ENCODE measurements at places on chromosomes 2 and 18.
A peak's percentile ranks its signal among the peaks of the same experiment; 100 is the strongest.

- peak; percentile 8 for DNase-seq
Measured at GRCh38 chr2:636641-637405, 40.4 kb downstream of the TMEM18 start.

DNA sequence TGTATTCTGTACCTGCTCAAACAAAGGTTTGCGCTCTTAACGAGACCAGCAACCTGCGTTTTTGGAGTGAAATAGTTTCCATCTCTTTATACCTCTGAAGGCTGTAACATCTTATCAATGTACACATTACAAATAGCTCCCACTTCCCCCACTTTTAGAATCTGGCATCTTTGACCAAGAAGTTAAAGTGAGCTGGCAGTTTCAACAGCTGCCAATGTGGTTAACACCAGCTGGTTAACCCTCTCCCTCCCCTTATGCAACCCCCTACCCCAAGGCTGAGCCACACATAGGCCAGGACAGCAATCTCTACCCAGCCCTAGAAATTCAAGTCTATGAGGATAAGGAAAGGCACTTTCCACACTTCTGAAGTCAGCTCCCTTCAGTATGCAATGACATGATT, 2.2 kb upstream of the SERTAD2 start:
- DNase-seq: no peak

DNA sequence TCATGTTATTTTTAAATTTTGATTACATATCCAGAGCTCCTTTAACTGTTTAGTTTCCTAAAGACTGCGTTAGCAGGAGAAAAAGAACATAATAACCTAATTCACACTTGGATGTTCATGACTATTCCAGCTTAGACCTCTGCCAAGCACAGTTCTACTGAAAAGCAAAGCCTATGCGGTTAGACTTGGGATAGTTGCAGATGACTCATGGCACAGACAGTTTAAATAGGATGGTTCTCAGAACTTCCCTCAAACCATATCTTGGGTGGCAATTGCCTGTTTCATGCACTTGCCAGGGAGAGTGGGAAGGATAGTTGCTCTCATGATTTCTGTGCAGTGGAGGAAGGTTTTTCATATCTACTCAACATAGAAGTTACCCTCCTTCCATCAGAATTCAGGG, 149.7 kb upstream of the KLHL29 start:
- DNase-seq: no peak

DNA sequence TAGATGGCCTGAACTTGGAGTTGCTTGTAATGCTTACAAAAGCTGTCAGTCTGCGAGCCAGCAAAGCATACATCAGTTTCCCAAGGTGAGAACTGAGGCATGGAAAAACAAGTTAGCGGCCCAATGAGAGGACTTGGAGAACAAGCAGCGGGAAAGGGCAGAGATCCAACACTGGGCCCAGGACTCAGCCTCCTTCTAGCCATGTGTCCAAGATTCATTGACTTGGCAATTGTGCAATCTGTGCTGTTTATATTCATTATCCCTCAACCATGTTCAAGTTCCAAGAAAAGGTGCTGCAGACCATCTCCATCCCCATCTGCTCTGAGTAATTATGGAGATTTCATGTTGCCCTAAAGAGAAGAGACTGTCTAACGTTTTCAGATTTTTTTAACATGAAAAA, 187.4 kb downstream of the ALK start:
- DNase-seq: peak; percentile 96

DNA sequence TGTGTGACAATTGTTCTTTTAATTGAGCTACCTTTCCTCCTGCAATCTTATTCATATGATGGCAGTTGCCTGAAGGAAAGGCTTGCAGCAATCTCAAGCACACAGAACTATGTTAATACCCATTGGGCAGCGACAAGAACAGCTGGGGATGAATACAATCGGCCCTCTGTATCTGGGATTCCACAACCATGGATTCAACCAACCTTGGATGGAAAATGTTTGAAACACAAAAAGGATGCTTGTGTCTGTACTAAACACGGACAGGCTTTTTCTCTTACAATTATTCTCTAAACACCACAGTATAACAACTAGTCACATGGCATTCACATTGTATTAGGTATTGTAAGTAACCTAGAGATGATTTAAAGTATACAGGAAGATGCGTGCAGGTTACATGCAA, 256.1 kb upstream of the SIX2 start:
- no peak for DNase-seq

DNA sequence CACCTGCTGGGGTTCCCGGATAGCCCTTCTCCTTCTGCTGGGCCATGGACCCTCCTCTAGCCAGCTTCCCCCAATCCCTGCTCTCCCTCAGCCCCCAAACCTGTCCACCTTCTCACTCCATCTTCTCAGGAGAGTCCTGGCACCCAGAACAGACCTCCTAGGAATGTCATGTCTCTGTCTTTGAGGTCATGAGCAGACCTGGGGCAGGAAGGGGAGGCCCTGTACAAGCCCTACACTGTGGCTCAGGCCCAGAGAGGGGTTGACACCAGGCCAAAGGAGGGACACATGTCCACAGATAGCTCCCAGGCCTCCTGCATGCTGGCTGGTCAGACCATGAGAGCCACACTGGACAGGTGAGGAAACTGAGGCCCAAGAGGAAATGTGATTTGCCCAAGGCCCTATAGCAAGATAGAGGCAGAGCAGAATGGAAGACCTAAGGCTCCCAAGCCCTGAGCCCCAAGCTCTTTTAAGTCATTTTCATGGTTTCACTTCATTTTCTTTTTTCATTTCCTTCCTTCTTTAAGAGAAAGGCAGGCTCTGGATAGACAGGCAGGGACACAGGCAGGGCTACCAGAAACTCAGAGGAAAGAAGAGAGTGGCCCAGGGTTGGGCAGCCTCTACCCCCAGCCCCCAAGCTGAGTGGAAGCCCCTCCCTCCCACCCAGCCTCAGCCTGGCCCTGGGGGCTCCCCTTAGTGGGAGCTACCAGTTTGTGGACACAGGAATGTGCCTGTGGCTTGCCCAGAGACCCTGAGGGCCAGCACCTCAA, 159.7 kb downstream of the SMAD7 start:
- DNase-seq: no peak

DNA sequence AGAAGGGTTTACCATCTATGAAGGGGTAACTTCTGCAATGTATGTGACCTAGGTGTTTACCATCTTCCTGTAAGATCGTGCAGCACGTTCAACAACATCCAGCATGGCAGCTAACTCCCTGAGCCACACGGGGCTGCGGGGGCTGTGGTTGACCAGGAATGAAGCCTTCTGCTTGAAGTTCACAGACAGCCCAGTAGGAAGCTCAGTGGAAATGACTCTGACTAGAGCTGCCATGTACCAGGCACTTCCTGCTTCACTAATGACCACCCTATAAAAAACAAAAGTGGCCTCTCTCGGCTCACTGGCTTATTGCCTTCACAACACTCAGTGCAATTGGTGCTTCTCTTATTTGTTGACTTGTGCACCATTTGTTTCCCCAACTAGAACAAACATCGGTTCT, 99.7 kb upstream of the SMAD7 start:
- DNase-seq: no peak

DNA sequence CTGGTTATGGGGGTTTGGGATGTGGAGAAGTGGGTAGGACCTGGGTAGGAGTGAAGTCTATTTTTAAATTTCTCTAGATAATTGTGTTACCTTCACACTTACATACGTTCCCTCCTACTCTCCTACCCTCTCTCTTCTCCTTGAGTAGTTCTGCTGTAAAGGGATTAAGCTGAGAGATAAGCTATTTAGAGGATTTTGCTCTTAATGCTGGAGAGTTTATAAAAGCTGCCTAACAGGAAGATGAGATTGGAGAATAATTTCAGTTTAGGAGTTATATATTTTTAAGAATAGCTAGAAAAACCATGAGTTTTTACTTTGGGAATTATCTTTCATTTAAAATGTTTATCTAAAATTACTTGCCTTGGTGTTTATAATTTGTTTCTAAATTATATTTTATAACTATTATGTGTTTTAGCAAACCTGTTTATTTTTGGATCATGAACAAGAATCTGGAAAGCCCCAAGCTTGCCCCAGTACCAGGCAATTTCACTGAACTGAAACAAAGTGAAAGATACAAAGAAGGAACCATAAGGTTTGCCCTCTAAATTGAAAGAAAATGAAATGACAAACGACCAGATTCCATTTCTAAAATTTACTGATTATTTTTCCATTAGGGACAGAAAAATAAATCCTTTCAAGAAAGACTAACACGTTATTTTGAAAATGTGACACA, 101.5 kb downstream of the ZNF532 start:
- DNase-seq: no peak

GRCh38 chr2:26464390-26465265, 13.3 kb downstream of the OTOF start:
- no peak for DNase-seq

DNA sequence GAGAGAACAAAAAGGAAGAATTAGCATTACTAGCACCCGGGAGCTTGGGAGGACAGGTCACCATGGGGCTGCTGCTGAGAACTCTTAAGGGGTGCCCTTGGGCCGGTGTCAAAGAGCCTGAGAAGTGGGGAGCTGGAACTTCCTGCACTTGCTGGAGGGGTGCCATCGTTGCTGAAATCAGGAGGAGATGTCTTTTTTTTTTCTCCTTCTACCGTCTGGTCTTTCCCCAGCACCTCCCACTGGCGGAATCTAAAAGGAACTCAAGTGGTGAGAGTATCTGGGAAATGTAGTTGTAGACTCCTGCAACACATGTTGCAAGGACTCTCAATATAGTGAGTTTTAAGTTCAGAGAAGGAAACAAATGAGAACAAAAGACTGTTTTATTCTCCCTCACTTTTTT, 6.1 kb upstream of the AMMECR1L start:
- no peak for DNase-seq

GRCh38 chr2:3610415-3610814, 15.5 kb downstream of the COLEC11 start:
- DNase-seq: no peak

DNA sequence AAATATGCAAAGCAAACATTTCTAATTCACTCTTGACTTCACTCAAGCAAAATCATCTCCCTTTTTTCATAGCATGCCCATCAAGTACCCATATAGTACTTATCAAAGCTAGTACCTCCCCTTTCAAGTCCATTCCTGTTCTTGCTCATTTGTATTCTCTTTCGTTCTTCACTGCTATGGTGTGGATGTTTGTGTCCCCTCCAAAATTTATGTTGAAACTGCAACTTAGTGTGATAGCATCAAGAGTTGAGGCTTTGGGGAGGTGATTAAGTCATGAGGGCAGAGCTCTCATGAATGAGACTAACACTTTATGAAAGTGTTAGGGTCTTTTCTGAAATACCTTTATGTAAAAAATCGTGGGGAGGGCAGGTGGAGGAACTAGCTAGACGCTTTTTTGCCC, 52.9 kb downstream of the RNU4ATAC start:
- no peak for DNase-seq

GRCh38 chr2:89848763-89849368, 1157.4 kb downstream of the RPIA start:
- DNase-seq: no peak

DNA sequence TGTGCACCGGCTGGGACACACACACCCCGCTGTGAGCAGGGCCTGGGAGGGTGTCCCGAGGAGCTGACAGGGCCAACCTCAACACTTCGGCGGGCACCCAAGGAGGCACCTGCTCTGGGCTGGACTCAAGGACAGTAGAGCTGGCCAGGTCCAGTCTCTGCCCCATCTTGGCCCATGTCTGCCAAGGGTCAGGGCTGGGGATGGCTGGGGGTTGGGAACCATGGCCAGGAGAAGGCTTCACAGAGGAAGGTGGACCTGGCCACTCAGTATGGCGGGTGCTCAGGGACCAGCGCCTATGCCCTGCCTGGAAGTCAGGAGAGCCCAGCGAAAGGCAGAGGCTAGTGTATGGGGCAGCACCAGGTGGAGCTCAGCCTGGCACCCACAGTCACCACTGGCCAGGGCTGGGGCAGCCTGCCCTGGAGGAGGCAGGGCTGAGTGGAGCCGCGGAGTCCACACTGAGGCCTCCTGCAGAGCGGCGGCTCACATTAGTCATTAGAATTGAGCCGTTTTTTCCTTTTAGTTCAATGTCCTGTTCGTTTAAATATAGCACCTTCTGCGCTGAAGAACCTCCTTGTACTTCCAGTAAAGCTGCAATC, 4.2 kb downstream of the ERFE start:
- DNase-seq: no peak

DNA sequence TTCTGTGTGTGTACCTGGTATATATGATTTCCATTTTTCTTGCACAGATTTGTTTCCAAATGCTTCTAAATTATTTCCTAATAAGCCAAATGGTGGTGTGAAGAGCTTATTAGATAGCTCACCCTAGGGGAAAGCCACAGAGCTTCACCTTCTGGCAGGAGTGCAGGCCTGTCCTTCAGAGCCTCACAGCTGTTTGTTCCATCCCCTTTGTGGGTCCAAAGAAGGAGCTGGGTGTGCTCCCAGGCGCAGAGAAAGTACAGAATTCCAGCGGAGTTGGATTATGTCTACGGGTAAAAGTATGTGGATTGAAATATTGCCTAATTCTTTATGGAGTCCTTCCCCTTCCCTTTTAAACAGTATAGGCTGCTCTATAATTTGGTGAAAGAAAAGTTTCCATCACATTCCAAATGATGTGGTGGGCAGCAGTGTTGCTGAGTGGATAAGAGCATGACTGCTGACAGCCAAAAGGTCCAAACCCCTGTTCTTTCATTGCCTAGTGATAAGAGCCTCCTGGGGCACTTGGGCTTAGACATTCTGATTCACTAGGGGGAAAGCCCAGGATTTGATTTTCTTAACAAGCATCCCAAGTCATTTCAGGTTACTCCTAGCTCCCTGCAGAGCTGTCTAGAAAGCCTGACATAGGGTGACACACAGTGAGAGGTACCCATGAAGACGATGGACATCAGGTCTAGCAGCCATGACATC, 86.6 kb downstream of the WDSUB1 start:
- no peak for DNase-seq

GRCh38 chr2:217723981-217724380, 278.8 kb downstream of the TNS1 start:
- no peak for DNase-seq

DNA sequence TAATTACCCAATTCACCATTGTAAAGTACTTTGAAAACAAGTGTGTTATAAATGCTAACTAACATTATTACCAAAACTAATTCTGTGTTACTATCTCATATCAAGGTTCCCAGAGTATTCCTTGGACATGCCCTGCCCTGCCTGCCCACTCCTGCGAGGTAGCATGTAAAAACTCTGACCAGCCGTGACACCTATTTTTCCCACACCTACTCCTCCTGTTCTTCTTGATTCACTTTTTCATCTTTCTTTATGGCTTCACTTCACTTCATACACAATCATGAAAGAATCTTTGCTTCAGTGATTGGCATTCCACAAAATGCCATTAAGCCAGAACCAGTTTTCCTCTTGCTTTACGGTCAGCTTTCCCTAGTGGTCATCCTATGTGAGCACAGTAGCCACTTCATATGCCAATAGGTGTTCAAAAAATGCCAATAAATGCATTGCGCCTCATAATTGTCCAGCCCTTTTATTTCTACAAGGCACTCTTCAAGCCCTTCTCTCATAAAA, 42.6 kb upstream of the SETBP1 start:
- no peak for DNase-seq

GRCh38 chr2:240205348-240205747, 64.9 kb upstream of the OTOS start:
- DNase-seq: no peak

Measured in NCI-H446 treated with DMSO at 0.1 percent for 48 hours (cell line).